ENCODE measurements at places on chromosomes 12 and 14.
A peak's percentile ranks its signal among the peaks of the same experiment; 100 is the strongest.

- DNase-seq: no peak
These were observed 12.8 kb downstream of the MEG3 start for GRCh38 chr14:100838493-100839314.

DNA sequence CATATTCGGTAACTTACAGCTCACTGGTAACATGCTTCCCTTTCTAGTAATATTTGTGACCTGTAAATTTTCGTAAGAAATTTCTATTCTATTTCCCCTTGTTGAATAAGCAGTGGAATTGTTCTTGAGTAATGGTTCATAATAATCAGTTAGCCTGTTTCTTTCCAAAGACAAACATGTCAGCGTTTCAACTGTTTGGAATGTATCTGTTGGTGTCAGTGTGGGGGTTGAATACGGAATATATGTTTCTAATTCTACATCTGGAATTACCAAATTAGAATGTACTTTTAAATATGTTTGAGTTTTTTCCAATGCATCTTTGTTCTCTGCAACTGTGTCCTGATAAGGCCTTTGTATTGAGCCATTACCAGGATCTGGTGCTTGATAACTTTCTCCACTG, 2.0 kb downstream of the BBS10 start:
- DNase-seq: no peak

DNA sequence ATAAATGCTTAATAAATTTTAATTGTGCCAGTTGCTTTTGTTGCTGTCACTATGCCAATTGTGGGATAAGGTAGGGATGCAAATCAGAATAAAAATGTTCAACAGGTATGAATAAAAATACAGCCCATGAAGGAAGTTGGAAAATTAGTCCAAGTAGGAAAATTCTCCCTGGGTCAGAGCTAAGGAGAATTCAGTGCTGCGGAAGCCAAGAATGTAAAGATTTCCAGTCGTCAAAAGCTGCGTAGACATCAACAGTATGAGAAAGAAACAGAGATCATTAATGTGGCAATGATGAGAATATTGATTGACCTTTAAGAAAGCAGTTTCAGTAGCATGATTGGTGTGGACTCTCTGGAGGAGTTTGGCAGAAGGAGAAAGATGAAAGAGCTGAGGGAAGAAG, 87.9 kb downstream of the PLEKHA5 start:
- DNase-seq: no peak

DNA sequence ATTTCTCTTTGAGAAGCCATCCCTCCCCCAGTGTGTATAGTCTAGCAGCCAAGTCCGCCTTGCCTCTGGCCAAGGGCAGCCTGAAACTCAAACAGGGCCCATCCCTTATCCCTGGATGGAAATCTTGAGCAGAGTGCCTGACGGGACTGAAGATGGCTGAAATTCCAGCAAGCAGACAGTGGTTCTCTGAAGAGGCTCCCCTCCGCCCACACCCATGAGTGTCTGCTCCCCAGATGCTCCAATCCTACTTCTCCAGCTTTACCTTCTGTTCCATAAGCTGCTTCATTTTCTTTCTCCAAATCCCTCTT, 396.2 kb downstream of the NUAK1 start:
- no peak for DNase-seq

GRCh38 chr12:129887101-129887500, 16.7 kb downstream of the TMEM132D start:
- no peak for DNase-seq

DNA sequence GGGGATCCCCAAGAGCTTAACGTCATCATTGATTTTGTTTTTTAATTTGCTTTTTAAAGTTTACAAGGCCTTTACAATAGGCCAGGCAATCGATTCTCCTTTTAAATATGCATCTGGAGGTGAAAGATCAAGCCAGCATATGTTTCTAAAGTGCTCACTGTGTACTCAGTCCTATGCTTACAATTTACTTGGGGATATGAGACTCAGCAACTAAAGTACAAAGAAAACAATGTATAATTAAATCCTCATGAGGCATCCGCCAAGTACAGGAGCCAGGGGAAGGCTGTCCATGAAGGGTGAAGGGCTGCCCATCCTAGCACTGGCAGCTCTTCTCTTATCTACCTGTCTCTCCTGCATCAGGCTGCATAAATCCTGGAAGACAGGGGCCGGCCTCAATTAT, 11.8 kb downstream of the CCDC92 start:
- DNase-seq: no peak

GRCh38 chr12:83210933-83211332, 524.2 kb downstream of the TMTC2 start:
- DNase-seq: no peak

DNA sequence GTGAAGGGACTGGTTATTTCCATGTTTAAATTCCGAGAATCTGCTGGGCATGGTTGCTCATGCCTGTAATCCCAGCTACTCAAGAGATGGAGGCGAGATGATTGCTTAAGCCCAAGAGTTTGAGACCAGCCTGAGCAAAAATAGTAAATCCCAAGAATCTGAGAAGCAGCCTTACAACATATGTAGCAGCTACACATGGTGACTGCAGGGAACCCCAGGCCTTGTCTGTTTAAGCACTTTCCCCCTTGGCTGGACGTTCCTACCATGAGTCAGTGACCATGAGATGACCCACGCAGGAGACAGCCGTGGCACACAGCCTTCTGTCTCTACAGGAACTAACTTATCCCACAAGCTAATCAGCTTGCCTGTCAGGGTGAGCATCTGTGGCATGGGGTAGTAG, 5.5 kb upstream of the SLC24A4 start:
- no peak for DNase-seq

- no peak for DNase-seq
These were observed 79.1 kb downstream of the ZFP36L1 start for GRCh38 chr14:68713782-68714181.

GRCh38 chr12:6608592-6609281, 1.6 kb upstream of the CHD4 start:
- DNase-seq: peak; percentile 15

DNA sequence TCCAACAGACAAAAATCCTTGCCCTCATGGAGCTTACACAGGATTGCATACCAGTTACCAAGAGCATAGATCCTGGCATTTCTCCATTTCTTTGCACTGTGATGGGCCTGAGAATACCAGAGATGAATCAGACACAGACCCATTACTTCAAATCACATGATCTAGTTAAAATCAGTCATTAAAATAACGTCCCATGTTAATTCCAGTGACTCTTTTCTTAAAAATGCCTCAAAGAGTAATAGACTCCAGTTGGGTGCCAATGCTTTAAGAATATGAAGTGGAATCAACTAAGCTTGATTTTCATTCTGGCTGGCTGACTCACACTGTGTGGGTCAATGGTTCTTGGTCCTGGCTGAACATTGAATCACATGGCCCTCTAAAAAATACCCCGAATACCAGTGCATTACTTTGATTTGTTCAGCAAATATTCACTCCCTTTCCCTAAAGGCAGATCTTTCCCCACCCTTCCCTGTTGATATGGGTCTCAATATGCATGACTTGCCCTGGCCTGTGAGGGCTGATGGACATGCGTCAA, 11.0 kb downstream of the ASB2 start:
- no peak for DNase-seq

- DNase-seq: no peak
These were observed 120.9 kb downstream of the BEGAIN start for GRCh38 chr14:100466111-100466856.

DNA sequence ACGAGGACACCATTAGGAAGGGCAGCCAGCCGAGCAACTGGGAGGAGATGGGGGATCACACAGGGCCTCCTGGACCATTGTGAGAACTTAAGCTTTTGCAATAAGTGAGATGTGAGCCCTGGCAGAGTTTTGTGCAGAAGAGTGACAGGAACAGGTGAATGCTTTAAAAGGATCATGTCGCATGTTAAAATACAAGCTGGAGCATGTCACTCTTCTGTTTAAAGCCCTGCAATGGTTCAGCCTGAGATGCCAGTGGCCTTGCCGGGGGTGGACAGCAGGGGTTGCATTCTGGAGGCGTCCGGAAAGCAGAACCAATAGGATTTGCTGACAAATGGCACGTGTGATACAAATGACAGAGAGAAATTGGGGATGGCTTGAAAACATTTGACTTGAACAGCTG, 137.5 kb upstream of the RFLNA start:
- no peak for DNase-seq

DNA sequence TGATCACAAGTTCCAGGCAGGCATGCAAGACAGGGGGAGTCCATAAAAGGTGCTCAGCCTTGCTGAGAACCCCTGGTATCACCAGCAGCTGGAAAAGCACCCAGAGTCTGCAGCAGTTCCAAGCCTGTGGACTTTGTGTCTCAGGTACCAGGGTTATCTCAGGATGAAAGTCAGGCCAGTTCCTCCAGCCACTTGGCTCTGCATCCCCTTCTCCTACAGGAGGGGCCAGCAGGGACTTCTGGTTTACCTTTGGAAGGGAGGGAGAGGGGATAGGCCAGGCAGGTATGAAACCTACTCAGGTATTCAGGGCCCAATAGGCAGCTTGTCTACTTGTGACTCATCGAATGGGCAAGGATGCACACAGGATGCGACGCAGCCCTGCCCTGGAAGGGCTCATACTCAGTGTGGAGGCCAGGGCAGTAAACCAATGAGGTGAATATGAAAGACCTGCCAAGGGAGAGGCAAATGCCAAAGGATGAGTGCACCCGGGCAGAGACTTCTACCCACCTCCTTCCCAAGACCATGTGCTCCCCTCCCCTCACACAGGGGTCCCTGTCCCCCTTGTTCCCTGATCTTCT, 148.2 kb downstream of the SLC38A6 start:
- no peak for DNase-seq

GRCh38 chr12:26488351-26488750, 293.0 kb downstream of the SSPN start:
- no peak for DNase-seq

GRCh38 chr12:118398940-118399339, 22.6 kb downstream of the SUDS3 start:
- DNase-seq: no peak

- no peak for DNase-seq
These were observed 83.9 kb upstream of the OSBPL8 start for GRCh38 chr12:76643438-76643837.

DNA sequence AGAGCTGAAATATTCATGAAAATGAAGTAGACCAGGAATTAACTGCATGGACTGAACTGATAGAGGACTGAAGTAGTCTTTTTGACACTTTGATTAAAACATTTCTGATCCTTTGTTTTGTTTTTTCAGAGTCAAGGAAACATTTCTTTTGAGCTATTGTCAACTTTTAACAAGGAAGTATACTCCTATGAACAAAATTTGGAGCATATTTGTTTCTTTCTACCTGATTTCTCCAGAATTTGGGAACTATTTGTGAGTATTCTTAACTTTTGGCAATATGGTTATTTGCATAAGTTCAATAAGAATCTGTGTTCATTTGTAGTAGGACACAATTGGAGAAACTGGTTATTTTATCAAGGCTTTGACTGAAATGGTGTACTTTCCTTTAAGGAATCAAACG, 71.3 kb upstream of the HECTD1 start:
- DNase-seq: no peak

DNA sequence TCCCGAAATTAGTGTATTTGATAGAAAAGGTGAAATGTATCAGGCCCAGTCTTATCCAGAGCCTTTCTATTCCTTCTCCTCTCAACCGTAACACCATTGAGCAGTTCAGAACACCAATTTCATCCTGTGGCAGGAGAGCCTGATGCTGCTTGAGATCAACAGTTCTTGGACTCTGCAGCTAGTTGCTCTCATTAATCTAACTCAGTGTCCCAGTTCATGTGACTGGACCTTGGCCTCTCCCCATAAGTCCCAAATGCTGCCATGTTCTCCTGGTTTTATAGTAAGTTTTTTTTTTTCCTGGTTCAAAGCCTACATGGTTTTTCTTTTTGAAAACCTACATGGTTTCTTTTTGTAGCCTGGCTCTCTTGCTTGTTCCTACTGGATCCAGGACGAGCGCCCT, 293.9 kb downstream of the ITPR2 start:
- DNase-seq: no peak

DNA sequence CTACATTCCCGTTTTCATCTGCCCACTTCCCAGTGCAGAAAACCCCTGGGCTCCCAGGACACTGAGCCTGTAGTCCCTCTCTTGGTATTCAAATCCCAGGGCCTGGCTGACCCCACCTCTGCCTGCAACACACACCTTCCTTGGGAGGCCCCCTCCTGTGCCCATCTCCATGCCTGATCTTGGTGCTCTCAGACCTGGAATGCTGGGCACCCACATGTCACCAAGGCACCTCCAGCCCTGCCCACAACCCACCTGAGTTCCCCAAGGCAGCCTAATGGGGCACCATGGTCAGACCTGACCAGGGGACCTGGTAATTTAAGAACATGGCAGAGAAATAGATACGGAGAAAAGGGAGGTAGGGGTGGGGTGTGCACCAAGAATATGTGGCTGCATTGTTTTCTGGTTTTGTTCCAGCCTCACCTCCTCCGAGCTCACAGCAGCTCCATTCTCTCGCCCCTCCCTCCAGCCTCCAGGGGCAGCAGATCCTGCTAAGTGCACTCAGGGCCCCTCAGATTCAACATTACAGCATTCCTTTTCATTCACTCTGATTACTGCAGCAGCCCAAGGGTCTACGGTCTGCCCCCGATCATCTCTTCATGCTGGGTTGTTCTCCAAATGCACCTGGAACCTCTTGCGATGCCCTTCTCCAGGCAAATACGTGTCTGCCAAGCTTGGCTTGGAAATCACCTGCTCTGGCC, 9.2 kb upstream of the HSP90AA1 start:
- DNase-seq: no peak
